AG04450 (cell line): ENCODE measurements at places on chromosomes 5 and 9. TPM values are rescaled to one million over a fixed set of nuclear protein-coding genes. Genes with fewer than 3 reads are reported as not detected.

DNA sequence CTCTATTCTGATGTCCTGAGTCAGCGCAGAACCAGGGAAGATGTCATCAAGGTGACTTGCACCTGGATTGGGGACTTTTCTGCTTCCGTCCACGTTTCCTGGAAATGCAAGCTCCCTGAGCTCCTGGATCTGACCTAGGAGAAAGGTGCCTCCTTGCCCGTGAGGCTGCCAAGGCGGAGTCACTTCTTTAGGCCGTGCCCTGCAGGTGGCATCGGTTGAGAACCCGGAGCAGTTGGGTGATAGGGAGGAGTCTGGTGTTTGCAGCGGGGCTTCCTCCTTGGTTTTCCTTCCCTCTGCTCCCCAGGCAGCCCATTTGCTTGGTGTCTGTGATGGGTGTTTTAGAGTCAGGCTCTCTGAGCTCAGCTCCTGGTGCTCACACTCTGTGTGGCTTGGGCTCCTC lies 15.2 kb downstream of the NANS start:
- DNase-seq: no peak

GRCh38 chr9:77011973-77012821 lies 7.3 kb upstream of the FOXB2 start:
- no peak for DNase-seq

GRCh38 chr5:335740-336038 lies 14.2 kb downstream of the AHRR start:
- DNase-seq: no peak

GRCh38 chr5:41097642-41098041 lies 26.5 kb upstream of the MROH2B start:
- DNase-seq: no peak

- no peak for DNase-seq
Measured at GRCh38 chr5:170640731-170641588, 137.1 kb downstream of the KCNIP1 start.

GRCh38 chr5:80963966-80964481 lies 3.9 kb downstream of the RASGRF2 start:
- no peak for DNase-seq

- no peak for DNase-seq
Measured at GRCh38 chr9:133139246-133140173, 18.5 kb upstream of the RALGDS start.

DNA sequence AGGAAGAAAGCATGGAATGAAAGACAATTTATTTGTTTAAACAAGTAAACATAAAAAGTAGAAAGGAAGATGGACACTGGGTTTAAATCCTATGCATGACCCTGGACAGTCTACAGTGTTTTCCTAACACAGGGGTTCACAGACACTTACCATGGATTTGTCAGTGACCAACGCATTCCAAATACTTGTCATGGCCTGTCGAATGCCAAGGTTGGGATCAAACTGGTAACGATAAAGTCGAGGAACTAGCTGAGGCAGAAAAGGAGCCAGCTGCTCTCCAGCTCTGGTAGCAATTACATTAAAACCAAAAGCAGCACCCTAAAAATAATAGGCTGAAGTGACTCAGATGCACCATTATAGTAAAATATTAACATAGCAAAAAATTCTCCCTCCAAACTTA lies 59.4 kb upstream of the OR2K2 start:
- DNase-seq: no peak

- no peak for DNase-seq
Measured at GRCh38 chr9:101572316-101572715, 22.5 kb downstream of the PPP3R2 start.

GRCh38 chr5:160250826-160251225 lies 21.5 kb downstream of the FABP6 start:
- DNase-seq: no peak

GRCh38 chr5:142740474-142741242 lies 29.5 kb upstream of the ARHGAP26 start:
- no peak for DNase-seq

GRCh38 chr5:18370531-18370930 lies 736.3 kb downstream of the TAF11L14 start:
- no peak for DNase-seq

OR5C1 gene
- not detected in 2 replicates for polyA plus RNA-seq

IL17B gene
- polyA plus RNA-seq: 0.24 TPM in 1 of 2 replicates, not detected in the other

TAL2 gene
- polyA plus RNA-seq: not detected in 2 replicates

FREM1 gene
- not detected in 2 replicates for polyA plus RNA-seq

BTNL8 gene
- polyA plus RNA-seq: not detected in 2 replicates

CARTPT gene
- polyA plus RNA-seq: not detected in 2 replicates

SV2C gene
- not detected in 2 replicates for polyA plus RNA-seq
